Activated effector memory CD4-positive, alpha-beta T cell treated with anti-CD3 and anti-CD28 coated beads, Interleukin-2, amount 50 U/mL, for 16 hours (primary cell): ENCODE measurements at places on chromosomes 5 and 9.

DNA sequence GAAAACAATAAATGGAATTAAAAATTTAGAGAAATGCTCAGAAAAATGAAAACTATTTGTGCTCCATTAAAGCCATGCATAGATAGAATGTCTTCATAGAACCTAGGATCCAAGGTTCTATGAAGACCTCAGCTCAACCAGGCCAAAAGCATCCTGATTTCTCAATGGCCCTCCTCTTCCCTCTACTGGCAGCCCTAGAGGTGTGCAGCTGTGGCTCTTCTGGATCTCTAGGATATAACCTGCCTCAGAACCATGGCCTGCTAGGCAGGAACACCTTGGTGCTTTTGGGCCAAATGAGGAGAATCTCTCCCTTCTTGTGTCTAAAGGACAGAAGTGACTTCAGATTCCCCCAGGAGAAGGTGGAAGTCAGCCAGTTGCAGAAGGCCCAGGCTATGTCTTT, 15.1 kb downstream of the IFNA1 start:
- no peak for DNase-seq

GRCh38 chr9:128614728-128615127, 41.9 kb downstream of the DYNC2I2 start:
- no peak for DNase-seq

- DNase-seq = no peak
Measured at GRCh38 chr9:40914772-40915659, 213.5 kb downstream of the FOXD4L6 start.

DNA sequence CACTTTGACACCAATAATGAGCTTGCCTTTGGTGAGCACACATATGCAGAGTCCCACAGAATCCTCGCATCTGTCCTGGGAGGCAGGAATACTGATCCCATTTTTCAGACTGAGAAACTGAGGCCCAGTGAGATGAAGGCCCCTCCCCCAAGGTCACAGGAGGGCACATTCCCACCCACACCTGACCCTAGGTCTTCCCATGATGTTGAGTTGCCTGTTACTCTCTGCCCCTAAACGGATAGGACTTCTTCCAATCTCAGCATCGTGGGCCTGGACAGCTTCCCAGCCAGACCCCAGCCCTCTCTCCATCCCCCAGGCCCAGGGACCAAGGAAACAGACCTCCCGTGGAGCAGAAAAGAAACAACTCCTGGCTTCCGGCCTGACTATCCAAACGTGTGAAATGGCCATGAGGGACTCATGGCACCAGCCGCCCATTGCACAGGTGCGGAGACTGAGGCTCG, 877 bp downstream of the SH3GLB2 start:
- DNase-seq = no peak

GRCh38 chr5:150626853-150627276, 13.6 kb upstream of the SYNPO start:
- DNase-seq = no peak

GRCh38 chr9:15299374-15299939, 7.6 kb downstream of the TTC39B start:
- peak; percentile 84 for DNase-seq
